ENCODE measurements at places on chromosomes 5 and 9.

DNA sequence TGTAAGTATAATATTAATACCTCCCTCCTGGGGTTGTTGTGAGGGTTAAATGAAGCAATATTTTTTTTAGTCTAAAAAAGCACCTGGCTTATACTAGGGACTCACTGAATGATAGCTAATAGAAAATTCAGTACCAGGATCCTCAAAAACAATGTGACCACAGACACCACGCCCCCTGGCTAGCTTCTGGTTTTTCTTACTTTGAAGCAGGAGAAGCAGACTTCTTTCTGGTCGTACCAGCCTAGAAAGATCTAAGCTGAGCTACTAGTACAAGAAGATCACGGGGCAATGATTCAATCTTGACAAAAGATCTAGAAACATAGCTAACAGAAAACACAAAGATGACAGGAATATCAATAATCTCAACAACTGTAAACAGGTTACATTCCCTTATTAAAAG lies 218.5 kb upstream of the SLC30A5 start:
- no peak for DNase-seq

- no peak for DNase-seq
Observed at GRCh38 chr5:76178913-76179312, 95.7 kb downstream of the SV2C start.

DNA sequence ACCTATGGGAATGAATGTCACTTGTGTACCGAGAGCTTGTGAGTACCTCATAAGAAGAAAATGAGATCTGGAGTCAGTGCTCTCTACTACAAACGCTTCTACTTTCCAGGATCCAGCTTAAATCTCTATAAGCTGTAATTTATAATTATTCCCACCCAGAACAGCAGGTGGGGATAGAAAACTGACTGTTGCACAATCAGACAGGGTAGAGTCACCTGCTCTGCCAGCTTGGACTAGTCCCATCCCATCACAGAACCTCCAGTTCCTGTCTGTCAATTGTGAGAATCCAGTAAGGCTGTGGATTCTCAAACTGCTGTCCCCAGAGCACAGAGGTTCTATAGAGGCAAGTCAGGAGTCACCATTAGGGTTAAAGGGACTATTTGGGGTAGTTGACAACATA lies 2.0 kb downstream of the SPINK7 start:
- no peak for DNase-seq

DNA sequence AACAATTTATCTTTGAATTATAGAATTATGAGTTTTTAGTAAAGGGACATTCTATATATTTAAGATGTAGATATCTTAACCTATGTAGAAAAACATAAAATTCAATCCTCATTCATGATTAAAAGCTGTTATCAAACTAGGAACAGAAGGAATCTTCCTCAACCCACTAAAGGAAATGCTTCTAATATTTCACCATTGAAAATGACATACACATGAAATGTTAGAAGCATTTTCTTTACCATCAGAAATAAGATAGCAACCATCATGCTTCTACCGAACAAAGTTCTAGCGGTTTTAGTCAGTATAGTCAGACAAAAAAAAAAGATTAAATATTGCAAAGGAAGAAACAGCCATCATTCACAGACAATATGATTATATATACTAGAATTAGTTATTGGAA lies 32.2 kb downstream of the SHOC1 start:
- no peak for DNase-seq

- DNase-seq, result no peak
Observed at GRCh38 chr5:1104327-1105006, 7.4 kb downstream of the SLC12A7 start.

DNA sequence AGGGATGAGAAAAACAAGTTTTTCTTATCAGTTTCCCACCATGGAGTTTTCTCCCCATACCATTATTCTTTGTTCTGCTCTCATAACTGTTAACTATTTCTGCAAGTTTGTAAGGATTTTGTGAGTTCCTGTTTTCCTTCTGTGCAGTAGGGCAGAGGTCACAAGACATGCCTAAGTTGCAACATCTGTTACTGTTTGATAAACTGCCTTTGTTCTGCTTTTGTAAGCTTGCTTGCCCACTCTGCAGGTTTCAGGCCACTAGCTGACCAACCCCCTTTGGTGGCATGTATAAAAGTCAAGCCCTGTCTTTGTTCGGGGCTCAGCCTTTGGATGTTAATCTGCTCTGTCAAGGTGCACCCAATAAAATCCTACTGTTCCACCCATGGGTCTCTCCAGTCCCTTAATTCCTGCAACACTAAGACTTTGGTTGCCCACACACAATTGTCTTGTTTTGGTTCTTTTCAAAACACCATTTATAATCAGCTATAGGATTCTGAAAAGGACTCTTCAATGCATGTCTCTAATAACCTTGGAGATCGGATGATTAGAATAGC lies 545.4 kb downstream of the CDH9 start:
- DNase-seq, result no peak

DNA sequence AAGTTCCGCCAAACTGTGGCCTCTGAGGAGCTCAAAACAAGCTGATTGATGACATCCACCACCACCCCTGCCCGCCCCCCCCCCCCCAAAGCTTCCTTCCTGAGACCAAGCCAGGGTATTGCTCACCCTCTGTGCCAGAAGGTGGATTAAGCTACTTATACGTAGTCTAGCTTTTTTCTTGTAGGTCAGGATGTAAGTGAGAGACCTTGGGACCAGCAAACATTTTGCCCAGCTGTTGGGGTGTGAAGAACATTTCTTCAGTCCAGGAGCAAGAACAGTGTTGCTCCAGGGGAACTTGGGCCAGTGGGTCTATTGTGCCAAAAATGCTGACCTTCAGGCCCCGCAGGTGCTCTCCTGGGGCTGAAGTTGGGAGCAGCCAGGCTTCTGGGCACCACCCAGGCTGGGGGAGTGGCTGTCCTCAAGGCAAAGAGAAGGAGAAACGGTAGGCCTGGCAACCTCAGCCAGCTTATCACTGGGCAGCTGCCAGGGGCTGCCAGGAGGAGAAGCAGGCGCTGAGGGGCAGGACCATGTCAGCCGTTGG lies 18.0 kb downstream of the NEURL1B start:
- peak; percentile 43 for DNase-seq

GRCh38 chr5:124806373-124807077 lies 60.1 kb upstream of the ZNF608 start:
- peak; percentile 92 for DNase-seq

DNA sequence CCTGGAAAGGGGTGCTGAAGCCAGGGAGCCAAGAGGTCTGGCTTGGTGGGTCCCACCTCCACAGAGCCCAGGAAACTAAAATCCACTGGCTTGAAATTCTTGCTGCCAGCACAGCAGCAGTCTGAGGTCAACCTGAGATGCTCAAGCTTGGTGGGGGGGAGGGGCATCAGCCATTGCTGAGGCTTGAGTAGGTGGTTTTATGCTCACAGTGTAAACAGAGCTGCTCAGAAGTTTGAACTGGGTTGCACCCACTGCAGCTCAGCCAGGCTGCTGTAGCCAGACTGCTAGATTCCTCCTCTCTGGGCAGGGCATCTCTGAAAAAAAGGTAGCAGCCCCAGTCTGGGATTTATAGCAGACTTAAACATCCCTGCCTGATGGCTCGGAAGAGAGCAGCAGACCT lies 55.5 kb upstream of the FBXL17 start:
- no peak for DNase-seq

GRCh38 chr9:36051317-36051716 lies 14.6 kb downstream of the RECK start:
- DNase-seq, result no peak

DNA sequence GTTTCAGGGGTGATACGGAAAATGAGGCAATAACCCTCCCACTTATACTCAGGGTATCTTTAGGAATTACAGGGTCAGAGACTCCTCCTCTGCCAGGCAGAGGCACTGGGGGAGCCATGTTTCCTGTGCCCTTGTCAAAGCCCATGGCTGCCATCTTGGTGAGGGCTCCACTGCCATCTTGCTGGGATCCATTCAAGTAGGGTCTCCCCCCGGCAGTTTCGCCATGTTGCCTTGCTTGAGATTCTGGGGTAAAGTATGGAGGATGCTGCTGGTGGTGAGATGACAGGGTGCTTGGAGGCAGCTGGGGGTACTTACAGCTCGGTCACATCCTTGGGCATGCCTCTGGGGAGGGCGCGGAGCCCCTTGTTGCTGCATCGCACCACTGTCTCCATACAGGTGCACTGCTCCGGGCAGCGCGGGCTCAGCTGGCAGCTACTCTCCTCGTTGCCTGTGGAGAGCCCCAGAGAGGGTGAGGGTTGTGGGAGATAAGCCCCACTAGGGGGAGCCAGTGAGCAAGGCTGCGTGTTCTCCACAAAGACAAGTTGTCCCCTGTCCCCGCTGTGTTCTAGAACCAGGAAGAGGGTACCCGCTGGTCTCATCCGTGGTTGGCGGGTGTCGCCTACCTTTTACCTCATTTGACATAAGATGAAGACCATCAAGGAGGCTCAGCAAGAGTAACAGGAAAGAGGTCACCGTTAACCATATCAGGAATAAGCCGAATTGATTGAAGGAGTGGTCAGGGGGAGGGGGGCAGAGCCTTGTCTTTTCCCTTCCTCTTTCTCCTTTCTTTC lies 169.0 kb upstream of the PANK3 start:
- DNase-seq, result no peak

- DNase-seq, result no peak
Observed at GRCh38 chr5:154571325-154572035, 93.5 kb upstream of the HAND1 start.

GRCh38 chr9:92775466-92775865 lies 10.8 kb upstream of the BICD2 start:
- no peak for DNase-seq

DNA sequence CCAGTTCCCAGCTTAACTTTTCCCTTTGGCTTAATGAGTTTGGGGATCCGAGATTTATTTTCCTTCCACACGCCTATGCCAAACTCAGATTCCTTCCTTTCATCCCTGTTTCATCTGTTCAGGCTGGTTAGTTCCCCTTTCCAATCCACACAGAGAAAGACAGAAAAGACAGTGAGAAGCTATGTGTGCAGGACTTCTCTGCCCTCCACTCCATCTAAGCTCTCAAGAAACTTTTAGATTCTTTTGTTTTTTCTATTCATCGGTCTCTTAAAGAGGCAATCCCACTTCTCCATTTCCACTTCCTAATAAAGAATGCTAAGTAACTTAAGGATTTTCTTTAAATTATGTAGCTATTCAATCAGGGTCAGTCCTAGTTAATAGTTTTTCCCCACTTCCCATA lies 11.2 kb downstream of the ITGA1 start:
- no peak for DNase-seq

- no peak for DNase-seq
Observed at GRCh38 chr9:84694248-84694647, 24.7 kb downstream of the NTRK2 start.

- no peak for DNase-seq
Observed at GRCh38 chr9:99515093-99515492, 293.0 kb downstream of the SEC61B start.

GRCh38 chr5:164255598-164256213 lies 750.3 kb downstream of the MAT2B start:
- DNase-seq, result no peak

DNA sequence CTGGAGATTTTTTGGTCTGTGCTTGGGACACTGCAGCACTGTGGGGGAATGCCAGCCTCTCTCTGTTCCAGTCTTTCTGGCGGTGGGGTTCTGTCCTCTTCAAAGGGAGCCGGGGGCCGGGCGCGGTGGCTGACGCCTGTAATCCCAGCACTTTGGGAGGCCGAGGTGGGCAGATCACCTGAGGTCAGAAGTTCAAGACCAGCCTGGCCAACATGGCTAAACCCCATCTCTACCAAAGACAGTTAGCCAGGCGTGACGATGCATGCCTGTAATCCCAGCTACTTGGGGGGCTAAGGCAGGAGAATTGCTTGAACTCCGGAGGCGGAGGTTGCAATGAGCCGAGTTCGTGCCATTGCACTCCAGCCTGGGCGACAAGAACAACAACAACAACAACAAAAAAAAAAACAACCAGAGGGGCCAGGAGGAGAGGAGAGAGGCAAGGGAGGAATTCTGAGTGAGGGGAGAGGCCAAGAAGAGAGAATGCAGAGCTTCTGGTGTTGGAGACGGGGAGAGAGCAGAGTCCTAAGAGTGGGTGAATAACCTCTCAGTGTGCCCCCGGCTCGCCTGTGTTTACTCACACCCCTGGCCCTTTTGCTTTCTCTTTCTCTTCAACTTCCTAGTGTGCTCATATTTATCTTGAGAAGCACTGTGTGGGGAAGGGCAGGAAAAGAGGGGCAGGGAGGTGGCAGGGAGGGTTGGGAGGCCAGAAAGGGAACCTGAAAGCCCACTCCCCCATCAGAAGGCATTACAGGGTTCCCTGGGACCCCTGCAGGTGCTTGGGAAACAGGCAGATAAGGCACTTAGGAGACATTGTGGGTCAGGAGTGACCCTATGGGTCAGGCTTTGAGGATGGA lies 3.2 kb upstream of the SET start:
- no peak for DNase-seq

DNA sequence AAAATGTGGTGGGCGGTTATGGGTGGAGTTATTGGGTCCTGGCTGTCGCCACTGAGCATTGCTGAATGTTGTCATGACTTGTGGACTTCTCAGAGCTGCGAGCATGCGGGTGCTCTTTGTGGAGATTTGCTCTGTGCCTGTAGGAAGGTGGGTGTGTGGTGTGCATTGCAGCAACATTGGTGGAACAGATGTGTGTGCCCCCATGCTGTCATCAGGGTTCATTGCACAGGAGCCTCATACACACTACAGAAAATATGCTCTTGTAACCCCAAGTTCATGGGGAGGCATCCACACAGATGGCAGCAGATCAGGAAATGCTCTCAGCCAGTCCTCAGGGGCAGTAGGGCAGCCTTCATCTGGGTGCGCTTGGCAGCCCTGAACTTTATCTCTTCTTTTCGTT lies 55.9 kb upstream of the PHF2 start:
- peak; percentile 9 for DNase-seq

- no peak for DNase-seq
Observed at GRCh38 chr9:92266486-92266885, 27.0 kb downstream of the IARS1 start.

Data from brain (organoid and tissue), 16 donors.